ENCODE measurements at places on chromosomes 3 and 15.

DNA sequence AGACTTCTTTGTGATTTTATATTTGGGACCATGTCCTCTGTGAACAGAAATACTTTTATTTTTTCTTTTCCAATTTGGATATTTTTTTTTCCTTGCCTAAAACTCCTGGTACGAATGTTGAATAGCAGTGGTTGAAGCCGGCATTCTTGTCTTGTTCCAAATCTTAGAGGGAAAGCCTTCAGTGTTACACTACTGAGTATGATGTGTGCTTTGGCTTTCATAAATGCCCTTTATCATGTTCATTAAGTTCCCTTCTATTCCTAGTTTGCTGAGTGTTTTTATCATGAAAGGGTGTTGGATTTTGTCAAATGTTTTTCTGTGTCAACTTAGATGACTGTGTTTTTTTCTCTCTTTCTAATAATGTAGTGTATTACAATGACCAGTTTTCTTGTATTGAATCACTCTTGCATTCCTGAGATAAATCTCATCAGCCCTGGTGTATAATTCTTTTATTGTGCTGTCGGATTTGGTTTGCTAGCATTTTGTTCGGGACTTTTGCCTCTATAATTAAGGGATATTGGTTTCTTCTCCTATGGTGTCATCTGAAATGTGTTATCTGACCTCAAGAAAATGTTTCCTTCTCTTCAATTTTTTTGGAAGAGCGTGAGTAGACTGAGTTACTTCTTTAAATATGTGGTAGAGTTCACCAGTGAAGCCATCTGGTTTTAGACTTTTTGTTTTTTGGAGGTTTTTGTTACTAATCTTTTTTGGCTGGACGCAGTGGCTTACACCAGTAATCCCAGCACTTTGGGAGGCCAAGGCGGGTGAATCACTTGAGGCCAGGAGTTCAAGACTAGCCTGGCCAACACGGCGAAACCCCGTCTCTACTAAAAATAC is 33.3 kb downstream of the MAP1A start:
- no peak for DNase-seq

- no peak for DNase-seq
Observed at GRCh38 chr3:42056840-42057239, 34.3 kb upstream of the TRAK1 start.

DNA sequence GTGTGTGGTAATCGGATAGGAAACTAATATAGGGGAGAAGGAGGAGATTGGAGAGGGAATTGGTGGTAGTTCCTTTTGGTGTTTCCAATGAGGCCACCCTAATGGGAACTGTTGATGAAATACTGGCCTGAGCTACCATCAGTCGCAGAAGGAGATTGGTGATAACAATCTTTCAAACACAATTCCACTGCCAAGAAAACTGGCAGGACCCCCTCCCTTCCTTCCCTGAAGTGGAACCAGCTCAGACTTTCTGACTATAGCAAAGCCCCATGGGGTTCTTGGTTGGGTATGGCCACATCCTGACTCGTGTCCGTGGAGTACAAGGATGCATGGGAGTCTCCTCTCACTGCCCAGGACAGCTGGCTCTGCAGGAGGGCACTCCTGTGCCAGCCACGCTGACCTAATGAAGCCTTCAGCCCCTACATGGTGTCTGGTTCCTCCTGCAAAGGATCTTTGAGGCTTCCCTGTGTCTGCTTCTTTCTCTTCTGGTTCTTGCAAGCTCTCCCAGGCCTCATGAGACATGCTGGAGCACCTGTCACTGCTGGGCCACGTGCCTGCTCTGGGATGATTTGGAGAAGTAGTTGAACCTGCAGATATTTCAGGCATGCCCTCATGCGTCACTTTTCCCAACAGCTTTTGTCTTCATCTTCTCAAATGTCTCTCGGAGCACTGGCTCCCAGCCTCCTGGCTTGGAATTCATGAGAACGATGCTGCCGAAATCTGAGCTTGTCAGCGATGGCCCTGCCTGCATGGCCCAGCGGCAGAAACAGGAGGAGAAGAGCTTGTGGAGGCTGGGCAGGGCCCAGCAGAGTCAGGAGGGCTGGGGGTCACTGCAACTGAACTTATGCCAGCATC is 90.0 kb upstream of the ADPGK start:
- DNase-seq: no peak

DNA sequence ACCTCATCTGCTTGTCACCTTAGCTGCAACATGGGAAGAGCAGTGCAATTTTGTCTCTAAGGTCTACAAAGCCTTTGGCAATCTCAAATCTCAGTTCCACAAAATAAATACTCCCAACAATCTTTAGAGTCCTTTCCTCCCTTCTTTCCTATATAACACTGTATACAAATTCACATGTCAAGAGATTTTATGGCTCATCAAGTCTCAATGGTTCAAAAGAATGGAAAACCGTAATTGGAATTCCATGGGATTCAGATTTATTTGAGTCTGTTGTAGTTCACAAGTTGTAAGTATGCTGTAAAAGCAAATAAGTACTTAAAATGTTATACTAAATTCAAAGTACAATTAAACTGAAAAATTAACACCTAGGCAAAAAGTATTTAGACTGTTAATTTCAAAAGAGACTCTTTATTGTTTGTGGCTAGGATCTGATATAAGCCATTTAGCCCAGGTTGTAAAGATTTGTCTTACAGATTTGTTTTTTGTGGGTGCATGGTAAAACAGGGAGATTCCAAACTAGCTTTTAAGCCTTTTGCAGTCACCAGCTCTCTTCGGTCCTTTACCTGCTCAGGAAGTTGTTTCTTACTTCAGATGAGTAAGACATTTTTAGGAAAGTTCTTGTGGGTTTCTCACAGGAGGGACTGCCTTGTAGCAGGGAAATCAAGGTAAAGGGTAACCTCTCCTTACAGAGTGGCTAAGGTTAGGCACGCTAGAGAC is 50.1 kb downstream of the CMSS1 start:
- DNase-seq: no peak

DNA sequence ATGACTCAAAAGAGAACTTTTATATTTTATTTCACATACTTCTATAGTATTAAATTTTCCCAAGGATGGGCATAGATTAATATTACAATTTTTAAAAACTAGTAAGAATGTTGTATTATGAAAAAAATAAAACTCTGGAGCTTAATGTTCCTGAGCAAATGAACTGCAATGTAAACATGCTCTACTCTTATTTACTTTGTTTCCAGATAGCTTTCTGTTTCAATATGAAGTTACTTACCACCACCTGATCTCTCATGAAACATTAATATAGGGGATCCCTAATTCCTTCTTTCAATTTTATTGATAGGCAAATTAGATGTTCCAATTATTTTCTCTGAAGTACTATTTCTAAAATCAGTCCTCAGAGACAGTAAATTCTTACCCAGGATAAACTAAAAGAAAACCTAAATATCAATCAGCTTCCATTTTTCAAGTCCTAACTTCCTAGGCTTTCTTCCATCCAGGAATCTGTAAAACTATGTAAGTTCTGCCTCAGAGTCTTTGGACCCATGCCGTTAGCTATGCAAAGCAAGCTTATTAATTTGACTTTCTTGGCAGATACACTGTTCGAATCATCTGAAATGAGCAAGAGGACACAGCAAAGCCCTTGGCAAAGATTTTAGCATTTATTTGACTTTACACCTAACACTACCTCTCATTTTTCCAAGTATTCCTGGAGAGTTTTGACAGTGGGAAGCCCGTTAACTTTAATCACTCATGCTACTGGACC is 93.2 kb downstream of the PLCH1 start:
- DNase-seq: no peak

Measured in stimulated activated CD8-positive, alpha-beta memory T cell treated with anti-CD3 and anti-CD28 coated beads, Interleukin-4, amount 100 ng/mL, for 4 hours (primary cell).